Amniotic stem cell (primary cell): ENCODE measurements at places on chromosomes 7 and 10.

DNA sequence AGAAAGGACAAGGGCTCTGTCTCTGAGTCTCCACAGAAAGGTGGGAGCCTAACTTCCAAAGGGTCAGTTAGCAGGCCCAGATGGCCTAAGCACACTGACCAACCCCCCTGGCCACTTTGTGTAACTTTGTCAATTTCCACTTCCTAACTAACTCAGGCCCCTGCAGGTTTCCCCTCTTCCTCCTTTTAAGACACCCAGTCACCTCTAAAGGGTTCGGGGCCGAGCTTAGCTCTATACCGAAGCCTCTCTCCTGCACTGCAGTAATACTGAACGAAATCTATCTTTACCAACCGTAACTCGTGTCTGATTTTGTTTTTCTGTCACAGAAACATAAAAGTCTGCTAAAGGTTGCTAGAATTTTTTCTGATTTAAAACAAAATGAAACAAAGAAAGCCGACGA, 44.4 kb downstream of the CCDC3 start:
- no peak for DNase-seq

- DNase-seq = no peak
Observed at GRCh38 chr7:128881458-128882125, 18.9 kb downstream of the ATP6V1F start.

DNA sequence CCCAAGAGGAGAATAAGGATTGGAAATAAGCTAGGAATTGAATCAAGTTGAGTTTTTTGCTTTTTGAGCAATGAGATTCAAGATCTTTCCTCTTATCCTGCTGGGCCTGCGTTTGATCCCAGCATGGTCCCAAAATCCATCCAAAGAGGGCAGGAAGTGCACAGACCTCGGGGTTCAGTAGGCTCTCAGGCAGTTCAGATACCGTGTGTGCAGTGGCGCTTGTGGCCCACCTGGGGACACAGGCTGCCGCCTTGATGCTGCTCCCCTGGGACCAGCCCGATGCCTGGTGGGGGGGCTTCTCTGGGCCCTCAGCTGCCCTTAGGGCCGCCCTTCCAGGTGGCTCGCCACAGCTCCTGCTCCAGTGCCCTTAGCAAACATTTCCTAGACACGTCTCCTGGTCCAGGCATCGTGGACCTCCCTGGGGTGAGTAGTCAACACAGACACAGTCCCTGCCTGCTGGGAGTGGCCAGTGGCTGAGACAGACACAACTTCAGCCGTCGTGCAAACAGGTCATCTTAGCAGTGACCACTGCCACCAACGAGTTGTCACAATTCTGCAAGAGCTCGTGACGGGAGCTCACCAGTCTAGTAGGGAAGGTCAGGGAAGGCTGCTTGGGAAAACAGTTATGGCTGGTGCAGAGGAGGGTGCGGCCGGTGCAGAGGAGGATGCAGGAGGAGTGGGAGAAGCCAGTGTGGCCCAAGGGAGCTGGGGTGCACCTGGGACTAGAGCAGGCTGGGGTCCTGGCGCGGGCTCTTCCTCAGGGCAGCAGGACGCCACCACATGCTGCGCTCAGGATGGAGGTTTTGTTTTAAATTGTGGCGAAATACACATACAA, 21.7 kb upstream of the JAKMIP3 start:
- no peak for DNase-seq

DNA sequence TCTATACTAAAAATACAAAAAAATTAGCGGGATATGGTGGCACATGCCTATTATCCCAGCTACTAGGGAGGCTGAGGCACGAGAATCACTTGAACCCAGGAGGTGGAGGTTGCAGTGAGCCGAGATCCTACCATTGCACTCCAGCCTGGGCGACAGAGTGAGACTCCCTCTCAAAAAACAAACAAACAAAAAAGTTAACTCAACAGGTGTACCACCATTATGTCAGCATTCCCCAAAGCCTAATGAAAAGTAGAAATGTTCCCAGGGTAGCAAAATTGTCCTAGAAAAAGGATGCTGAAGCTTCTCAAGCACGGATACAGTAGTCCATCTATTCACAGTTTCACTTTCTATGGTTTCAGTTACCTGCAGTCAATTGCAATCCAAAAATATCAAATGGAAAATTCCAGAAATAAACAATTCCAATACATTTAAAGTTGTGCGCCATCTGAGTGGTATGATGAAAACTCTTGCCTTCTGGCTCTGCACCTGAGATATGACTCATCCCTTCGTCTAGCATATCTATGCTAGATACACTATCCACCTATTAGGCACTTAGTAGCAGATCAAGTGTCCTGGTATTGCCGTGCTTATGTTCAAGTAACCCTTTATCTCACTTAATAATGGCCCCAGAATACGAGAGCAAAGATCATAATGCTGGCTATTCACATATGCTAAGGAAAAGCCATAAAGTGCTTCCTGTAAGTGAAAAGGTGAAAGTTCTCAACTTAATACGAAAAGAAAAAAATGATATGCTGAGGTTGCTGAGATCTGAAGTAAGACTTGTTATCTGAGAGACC, 37.2 kb upstream of the SLC35G1 start:
- no peak for DNase-seq

DNA sequence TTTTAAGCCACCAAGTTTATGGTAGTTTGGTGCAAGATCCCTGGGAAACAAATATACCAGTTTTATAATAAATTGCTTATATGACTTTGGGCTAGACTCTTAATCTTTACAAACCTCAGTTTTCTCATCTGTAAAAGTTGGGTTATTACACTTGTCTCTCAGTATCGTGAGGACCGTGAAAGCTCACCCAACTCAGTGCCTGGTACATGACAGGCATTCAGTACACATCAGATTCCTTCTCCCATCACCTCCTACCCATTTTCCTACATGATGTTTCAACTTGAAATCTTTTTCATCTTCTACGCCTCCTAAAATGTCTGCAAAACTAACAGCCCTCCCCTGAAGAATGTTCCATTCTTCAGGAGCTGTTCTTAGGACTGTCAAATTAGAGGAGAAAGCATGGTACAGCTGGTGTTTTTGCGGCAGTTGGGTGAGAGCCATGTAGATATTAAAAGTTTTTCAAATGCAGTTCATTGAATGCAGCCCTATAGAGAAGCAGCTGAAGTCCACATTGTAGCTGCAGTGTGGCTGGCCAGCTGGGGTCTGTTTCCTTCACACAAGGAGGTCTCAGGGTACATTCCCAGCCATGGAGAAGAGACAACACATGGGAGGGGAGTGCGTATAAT, 812.8 kb downstream of the LRMDA start:
- no peak for DNase-seq

GRCh38 chr7:147999962-148000361, 590.6 kb upstream of the C7orf33 start:
- no peak for DNase-seq

GRCh38 chr10:80581469-80581835, 43.8 kb downstream of the SH2D4B start:
- no peak for DNase-seq

DNA sequence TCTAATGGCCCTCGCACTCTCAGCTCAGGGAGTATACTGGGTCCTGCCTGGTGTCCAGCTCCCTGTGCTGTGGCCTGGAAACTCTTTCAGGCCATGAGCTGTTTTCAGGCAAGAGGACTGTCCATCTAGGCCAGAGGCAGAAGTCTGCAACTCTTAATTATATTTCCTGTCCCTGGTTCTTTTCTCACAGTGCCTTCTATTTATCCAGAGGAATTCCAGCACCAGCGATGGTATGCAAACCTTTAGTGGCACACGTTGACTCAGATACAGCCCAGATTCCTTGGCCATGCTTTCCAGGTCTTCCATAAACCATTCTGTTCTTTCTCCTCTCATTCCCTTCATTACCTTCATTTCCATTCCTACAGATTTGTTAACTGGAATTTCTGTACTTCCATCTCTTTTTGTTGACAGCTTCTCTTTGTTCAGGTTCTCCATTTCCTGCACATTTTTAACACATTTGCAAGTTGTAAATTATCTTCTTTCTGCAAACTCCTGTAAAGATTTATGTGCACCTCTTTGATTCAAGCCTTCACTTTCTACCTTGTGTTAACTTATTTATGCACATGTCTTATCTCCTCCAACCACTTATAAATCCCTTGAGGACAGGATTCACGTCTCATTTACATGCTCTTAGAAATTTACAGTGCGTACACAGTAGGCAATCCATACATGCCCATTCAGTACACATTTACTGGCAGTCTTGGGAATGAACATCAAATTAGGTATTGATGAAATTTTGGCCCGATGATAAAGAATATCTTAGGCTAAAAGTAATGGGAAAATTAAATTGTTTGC, 172.1 kb downstream of the CELF2 start:
- DNase-seq = no peak

GRCh38 chr10:110335314-110336064, 30.8 kb upstream of the SMNDC1 start:
- no peak for DNase-seq

- no peak for DNase-seq
Observed at GRCh38 chr10:98524124-98524523, 77.4 kb upstream of the HPS1 start.

GRCh38 chr7:47337531-47337930, 244.4 kb downstream of the TNS3 start:
- no peak for DNase-seq

- no peak for DNase-seq
Observed at GRCh38 chr7:47473499-47474210, 108.3 kb downstream of the TNS3 start.

DNA sequence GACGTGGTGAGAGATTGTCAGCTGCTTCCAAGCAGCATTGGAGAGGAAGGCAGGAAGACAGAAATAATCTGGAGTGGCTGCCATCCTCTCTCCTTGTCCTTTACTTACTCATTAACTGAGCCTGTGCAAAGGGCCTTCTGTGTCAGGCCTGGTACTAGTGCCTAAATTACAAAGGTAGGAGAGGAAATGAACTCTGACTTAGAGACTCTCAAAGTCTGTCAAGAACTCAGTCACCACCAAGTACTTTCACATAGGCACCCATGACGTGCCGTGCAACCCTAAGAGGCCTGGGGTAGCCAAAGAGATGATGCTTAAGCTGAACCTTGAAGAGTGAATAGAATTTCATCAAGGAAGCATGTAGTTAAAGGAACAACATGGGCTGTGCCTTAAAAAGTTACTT, 866.9 kb downstream of the LRMDA start:
- no peak for DNase-seq

DNA sequence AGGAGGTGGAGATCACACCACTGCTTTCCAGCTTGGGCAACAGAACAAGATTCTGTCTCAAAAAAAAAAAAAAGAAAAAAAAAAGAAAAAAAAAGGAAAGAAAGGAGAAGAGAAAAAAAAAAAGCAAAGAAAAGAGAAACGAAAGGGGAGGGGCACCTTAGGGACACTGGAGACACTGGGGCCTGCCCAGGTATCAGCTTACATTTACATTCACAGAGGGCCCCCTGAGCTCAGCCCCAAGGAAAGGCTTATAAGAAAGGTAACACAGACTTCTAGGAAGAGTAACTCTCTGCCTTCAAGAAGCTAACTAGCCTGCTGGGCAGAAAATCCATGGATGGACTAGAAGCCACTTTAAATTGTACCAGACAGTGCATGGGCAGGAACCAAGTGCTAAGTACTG, 108.8 kb downstream of the NPY start:
- DNase-seq = no peak

GRCh38 chr10:48811917-48812316, 127.2 kb downstream of the WDFY4 start:
- DNase-seq = no peak

- no peak for DNase-seq
Observed at GRCh38 chr7:110400411-110400810, 690.5 kb upstream of the LRRN3 start.

GRCh38 chr10:21797984-21798765, 205.4 kb downstream of the DNAJC1 start:
- DNase-seq = no peak

DNA sequence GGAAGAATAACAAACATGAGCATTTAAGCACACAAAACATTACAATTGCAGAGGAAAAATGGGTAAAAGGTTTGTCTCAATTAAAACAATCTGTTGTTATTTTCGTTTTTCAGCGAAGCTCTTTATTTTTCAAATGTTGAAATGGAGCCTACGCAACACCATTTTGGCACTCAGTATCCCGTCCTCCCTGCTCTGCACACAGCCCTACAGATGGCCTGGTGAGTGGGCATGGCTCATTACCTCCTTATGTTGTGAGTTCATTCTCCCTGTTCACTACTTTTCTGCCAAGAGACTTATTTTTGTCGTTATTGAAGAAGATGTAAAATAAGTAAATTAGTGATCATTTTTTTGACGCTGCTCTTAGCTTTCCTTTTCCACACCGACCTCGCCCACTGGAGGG, 167.8 kb upstream of the CXCL12 start:
- no peak for DNase-seq

DNA sequence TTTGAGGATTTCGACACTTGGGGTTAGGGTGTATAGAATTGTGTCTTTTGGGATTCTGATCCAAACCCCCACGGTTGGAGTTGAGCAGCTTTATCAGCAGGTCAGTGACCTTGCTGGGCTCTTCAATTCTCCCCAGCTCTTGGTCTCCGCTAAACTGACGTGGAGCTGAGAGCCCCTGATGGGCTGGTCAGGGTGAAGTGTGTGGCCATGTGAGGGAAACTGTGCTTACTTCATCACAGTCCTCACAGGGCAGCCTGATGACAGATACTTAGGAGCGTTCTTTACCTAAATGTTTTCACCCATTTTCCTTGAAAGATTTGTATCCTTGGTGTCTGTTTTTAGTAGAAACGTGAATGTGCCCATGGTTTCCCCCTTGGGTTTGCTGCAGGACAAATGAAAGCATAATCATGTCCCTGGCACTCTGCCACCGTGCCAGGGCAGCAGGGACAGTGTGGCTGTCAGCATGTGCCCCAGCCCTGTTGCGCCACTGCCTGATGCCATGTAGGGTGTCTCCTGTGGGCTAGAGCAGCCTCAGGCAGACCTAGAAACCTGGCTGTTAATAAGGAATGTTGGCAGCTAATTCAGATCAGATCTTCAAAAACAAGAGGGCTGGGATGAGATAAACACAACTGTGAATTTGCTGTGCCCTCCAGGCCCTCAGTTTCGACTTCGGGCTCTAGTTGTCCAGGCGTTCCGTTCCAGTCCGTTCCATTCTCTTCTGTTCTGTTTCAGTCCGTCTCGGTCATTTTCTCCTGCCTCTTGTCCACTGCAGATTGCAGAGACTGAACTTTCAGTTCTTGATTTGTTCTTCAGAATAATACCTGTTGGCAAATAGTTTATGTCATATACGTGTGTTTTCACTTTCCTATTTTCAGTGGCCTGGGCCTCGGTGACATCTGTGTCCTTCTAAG, 96.8 kb downstream of the TRRAP start:
- no peak for DNase-seq

GRCh38 chr10:3978174-3978573, 193.2 kb upstream of the KLF6 start:
- no peak for DNase-seq
